ENCODE measurements at places on chromosomes 1 and 21.

- DNase-seq = no peak
These were observed 22.7 kb upstream of the DYNLT5 start for GRCh38 chr1:66729523-66729922.

GRCh38 chr1:33426916-33427315 lies 4.0 kb downstream of the PHC2 start:
- no peak for DNase-seq

DNA sequence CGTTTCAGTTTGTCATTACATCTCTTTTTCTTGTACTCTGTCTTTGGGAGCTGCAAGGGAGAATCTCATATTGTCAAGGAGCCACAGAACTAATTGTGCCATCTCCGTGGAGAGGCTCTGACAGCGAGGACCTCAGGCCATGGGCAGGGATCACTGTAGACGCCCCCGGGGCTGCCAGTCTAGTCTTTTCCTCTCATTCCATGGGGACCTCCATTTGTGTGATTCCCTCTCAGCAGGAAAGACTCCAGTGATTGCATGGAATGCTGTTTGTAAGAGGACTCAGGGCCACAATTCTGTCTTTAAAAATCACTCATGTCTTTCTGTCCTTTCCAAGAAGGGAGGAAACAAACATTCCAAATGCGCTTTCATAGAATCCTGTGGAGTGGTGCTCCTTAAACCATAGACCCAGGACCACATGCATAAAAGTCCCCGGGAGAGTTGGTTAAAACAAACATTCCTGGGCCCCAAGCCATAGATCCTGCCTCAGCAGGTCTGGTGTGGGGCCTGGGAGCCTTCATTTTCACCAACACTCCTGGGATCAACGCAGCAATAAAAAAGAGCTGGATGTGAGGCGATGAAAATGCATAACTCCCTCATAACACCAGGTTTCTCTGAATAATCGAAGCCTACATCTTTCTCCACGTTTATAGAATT lies 104.5 kb downstream of the ZP4 start:
- no peak for DNase-seq

GRCh38 chr1:13908128-13908527 lies 208.1 kb downstream of the PRDM2 start:
- DNase-seq = no peak

DNA sequence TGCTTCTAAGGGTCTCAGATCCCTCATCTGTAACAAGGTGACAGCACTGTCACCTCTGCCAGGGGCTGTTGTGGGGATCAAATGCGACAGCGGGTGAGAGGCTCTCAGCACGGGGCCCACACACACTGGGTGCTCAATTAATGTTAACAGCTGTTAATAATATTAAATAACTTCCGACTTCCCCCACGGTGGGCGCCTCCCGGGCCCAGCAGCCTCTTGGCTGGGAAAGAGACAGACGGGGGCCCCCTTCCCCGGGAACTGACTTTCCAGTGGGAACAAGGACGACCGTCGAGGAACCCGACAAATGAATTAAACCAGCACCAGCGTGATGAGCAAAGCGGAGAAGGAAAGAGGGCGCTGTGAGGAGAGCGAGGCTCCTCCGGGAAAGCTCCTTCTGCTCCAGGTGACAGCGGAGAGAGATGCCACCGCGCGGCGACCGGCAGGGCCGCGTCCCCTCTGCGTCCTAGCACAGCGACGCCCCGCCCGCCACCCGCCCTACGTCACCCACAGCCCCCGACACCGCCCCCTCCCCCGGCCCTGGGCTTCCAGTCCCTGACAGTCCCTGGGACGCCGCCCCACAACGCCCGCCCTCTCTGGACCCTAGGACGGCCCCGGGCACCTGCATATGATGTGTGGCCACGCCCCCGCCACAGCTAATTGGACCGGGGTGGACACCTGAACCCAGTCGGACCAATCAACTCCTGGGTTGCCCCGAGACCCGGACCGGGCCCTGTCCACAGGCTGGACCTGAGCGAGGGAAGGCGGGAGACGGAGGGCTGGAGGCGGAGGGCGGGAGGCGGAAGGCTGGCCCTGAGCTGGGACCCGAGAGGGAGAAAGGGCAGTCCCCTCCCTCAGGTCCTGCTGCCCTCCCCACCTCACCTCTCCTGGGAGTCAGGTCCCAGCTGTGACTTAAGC lies 38.2 kb downstream of the MATN1 start:
- DNase-seq = no peak

DNA sequence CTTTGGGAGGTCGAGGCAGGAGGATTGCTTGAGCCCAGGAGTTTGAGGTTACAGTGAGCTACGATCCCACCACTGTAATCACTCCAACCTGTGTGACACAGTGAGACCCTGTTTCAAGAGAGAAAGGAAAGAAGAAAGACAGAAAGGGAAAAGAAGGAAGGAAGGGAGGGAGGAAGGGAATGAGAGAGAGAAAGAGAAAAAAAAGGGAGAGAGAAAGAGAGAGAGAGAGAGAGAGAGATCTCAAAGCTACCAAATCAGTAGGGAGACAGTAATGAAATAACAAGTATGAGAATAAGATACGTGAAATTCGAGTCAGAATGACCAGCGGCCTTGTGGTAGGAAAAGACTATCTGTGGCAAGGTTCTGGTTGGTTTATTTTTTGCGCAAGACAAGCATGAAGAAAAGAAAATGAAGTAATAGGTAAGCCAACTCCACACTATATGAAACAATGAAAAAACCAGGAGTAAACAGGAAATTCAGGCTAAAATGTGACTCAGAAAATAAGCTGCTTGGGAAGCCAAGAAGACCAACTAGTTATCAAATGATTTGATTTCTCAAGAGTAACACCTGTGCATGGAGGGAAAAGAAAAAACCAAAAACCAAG lies 8.9 kb downstream of the MTF1 start:
- DNase-seq = peak; percentile 18

DNA sequence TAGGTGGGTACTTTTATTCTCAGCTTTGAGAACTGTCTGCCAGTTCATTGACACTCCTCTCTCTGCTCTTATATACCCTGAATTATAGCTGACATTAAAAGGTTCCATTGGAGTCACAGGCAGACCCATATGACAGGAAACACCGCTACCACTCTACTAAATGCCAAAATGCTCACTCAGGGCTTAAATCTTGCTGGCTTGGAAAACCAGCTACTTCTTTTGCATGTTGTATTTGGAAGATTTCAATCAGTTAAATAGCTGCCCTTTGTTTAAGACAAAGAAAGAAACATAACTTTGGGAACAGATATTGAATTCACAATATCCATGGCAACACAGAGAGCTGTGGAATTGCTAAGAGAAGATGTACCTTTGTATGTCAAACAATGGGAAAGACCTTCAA lies 876.5 kb downstream of the USP25 start:
- no peak for DNase-seq

All from ACHN (cell line).